Karpas-422 (cell line): ENCODE measurements at places on chromosomes 4 and X. TPM values are rescaled to one million over a fixed set of nuclear protein-coding genes. Genes with fewer than 3 reads are reported as not detected.
A peak's percentile ranks its signal among the peaks of the same experiment; 100 is the strongest.

The FAM53A gene
- total RNA-seq, result 1.5 and 3.6 TPM in 2 replicates

The MAGIX gene
- 1.7 TPM in 1 of 2 replicates, not detected in the other for total RNA-seq

DNA sequence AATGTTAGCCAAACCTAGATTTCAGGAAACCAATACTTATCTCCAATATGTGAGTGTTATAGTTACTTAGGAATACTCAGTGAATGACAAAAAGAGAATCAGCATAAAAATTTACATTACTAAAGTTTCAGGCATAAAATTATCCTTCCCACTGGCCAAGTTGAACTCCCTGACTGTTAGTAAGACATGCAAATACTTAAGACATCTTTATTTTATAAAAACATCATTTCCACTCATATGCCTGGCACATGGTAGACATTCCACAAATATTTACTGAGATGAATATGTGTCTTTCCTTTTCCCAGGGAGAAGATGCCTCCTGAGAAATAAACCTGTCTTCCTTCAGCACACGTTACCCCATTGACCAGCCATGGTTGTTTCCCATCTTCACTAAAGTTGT, 7.3 kb downstream of the VEGFD start:
- H3K36me3 ChIP-seq, result no peaks in the 10 kb centered on the region
- H3K4me3 ChIP-seq, result no peak overlapping the region
- no peak overlapping the region for H3K27ac ChIP-seq
- peaks cover 7% of the 10 kb centered on the region for H3K4me1 ChIP-seq

GRCh38 chr4:73631565-73632226, 11.5 kb upstream of the RASSF6 start:
- no peak for DNase-seq
- no peak overlapping the region for H3K4me3 ChIP-seq
- no peak overlapping the region for H3K27ac ChIP-seq
- H3K27me3 ChIP-seq, result no peaks in the 10 kb centered on the region
- H3K4me1 ChIP-seq, result peaks cover 5% of the 10 kb centered on the region

The LAS1L gene
- 19.2 and 36.0 TPM in 2 replicates for total RNA-seq

The IL13RA2 gene
- total RNA-seq, result not detected in 2 replicates

GRCh38 chr4:187227907-187228704, 504.4 kb upstream of the FAT1 start:
- H3K4me3 ChIP-seq, result no peak overlapping the region
- H3K4me1 ChIP-seq, result no peaks in the 10 kb centered on the region
- no peak for DNase-seq
- H3K36me3 ChIP-seq, result no peaks in the 10 kb centered on the region
- no peaks in the 10 kb centered on the region for H3K27me3 ChIP-seq
- H3K27ac ChIP-seq, result no peak overlapping the region

- DNase-seq, result no peak
- no peaks in the 10 kb centered on the region for H3K27me3 ChIP-seq
- no peak overlapping the region for H3K27ac ChIP-seq
- no peak overlapping the region for H3K4me3 ChIP-seq
Measured at GRCh38 chr4:55074386-55074785, 51.0 kb downstream of the KDR start.

DNA sequence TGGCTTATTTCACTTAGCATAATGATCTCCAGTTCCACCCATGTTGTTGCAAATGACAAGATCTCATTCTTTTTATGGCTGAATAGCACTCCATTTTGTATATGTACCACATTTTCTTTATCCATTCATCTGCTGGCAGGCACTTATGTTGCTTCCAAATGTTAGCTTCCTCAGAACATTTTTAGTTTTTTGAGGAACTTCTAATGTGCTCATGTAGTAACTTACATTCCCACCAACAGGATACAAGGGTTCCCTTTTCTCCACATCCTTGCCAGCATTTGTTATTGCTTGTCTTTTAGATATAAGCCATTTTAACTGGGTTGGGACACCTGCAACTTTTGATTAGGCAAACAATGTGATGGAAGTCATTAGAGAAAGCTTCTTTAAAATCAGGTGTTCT, 454.2 kb downstream of the NLGN4X start:
- peaks cover 6% of the 10 kb centered on the region; the same call in 1 of the 2 replicates for H3K4me1 ChIP-seq
- H3K36me3 ChIP-seq, result no peaks in the 10 kb centered on the region
- no peaks in the 10 kb centered on the region for H3K27me3 ChIP-seq
- no peak overlapping the region for H3K4me3 ChIP-seq

- peaks cover 51% of the 10 kb centered on the region for H3K4me1 ChIP-seq
- H3K36me3 ChIP-seq, result no peaks in the 10 kb centered on the region
- no peak overlapping the region for H3K27ac ChIP-seq
- H3K4me3 ChIP-seq, result no peak overlapping the region
- H3K27me3 ChIP-seq, result no peaks in the 10 kb centered on the region
- no peak for DNase-seq
Measured at GRCh38 chr4:165288639-165289422, 38.6 kb upstream of the MSMO1 start.

DNA sequence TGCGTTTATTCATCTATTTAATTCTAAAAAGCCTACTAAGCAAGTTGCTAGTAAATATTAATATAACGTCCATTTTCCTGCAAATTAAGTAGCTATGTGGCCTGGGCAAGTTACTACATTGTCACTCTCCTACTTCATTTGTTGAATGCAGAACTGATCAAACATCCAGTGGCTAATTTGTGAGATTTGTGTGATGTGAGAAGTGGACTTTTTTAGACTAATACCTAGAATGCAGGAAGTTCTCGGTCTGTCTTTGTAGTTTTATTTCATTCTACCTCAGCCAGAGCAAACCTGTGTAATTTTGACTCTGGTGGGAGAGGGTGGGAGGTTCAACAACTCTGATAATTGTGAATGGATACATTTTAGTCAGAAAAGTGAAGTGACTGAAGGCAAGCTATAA, 840 bp downstream of the GUF1 start:
- H3K4me3 ChIP-seq, result peak overlapping the region; percentile 94
- peaks cover 28% of the 10 kb centered on the region for H3K36me3 ChIP-seq
- no peaks in the 10 kb centered on the region for H3K27me3 ChIP-seq
- H3K4me1 ChIP-seq, result peaks cover 24% of the 10 kb centered on the region
- peak overlapping the region; percentile 52 for H3K27ac ChIP-seq

The CDS1 gene
- total RNA-seq, result not detected in 2 replicates

The CORIN gene
- total RNA-seq, result 1.9 and 2.8 TPM in 2 replicates

DNA sequence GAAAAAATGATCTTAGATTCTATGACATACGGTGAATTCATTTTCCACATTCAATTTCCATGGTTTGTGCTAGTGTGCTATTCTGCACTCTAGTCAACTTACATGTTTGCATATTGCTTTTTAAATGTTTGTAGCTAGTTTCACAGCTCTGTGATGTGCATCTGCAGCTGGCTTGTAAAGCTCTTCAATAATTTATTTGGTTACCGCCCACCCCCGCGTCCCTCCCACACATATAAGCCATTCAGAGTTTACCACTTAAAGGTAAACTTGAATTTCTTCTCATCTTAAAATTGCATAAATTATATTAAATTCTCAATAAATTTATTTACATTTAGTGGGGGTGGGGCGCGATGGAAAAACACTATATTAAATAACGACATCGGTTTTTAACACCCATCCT, 291 bp upstream of the NBDY start:
- no peak overlapping the region for H3K27ac ChIP-seq
- H3K27me3 ChIP-seq, result no peaks in the 10 kb centered on the region
- peaks cover 26% of the 10 kb centered on the region for H3K4me1 ChIP-seq
- DNase-seq, result peak; percentile 63

The LARP7 gene
- 53.9 and 63.7 TPM in 2 replicates for total RNA-seq

DNA sequence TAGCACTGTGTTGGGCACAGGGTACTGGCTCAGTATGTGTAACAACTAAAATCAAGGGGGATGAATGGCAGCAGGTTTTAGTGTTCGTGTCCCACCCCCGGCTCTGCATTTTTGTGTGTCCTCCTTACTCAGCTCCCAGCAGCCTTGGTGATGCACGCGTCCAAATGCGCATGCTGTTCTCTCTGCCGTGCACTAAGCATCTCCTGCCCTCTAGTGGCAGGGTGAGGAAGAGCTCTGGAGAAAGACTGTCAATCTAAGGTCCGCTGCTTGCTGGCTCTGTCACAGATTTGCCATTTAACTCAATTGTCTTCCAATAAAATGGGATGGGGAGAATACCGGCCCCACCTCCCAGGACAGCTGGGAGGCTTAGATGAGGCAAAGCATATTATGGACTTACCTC, 61.4 kb downstream of the WFS1 start:
- H3K36me3 ChIP-seq, result no peaks in the 10 kb centered on the region
- H3K4me3 ChIP-seq, result no peak overlapping the region
- no peaks in the 10 kb centered on the region for H3K27me3 ChIP-seq
- DNase-seq, result peak; percentile 90
- H3K4me1 ChIP-seq, result no peaks in the 10 kb centered on the region
- H3K27ac ChIP-seq, result no peak overlapping the region

The TMEM150C gene
- total RNA-seq, result not detected in 2 replicates

The TASL gene
- 0.30 and 1.5 TPM in 2 replicates for total RNA-seq

- H3K27me3 ChIP-seq, result no peaks in the 10 kb centered on the region
- H3K36me3 ChIP-seq, result no peaks in the 10 kb centered on the region
Measured at GRCh38 chr4:14165222-14165920, 537.8 kb upstream of the BOD1L1 start.

DNA sequence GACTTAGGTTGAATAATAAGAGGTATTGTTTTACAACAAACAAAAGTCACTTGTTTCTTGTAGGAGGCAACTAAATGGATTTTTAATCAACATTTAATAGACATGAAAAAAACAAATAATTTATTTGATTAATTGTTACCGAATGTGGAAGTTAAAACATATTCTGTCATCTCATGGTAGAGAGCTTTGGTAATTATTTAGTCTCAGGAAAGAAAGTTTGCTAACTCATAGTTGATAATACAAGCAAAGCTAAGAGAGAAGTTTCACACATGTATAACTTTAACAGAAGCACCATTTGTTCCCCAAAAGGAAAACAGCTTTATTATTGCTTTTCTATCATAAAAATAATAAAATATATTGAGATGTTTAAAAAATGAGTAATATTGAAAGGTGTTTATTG, 44.9 kb downstream of the GUCY1A1 start:
- DNase-seq, result no peak
- H3K27me3 ChIP-seq, result no peaks in the 10 kb centered on the region
- H3K4me3 ChIP-seq, result no peak overlapping the region
- H3K4me1 ChIP-seq, result peaks cover 80% of the 10 kb centered on the region
- H3K36me3 ChIP-seq, result no peaks in the 10 kb centered on the region; the same call in 1 of the 2 replicates
- H3K27ac ChIP-seq, result no peak overlapping the region; the same call in 1 of the 2 replicates

The VSIG4 gene
- not detected in 2 replicates for total RNA-seq

DNA sequence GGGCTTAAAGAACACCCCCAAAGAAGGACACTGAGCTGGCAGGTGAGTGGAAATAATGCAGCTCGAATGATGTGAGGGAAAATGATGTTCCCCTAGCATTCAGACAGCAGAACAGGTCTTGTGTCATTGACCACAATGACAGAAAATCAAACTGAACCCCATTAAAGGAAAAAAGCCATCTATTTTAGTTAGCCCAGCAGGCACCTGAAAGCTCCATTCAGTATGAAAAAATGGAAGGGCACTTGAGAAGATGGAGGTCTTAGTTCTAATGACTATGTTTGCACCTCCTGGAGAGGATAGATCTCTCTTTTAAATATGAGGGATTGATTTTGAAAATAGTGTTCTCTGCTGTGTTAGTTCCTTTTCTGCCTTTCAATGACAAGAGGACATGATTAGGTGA, 323.1 kb downstream of the NKX6-1 start:
- H3K4me1 ChIP-seq, result no peaks in the 10 kb centered on the region
- H3K27me3 ChIP-seq, result 0 out of 2 replicates have a peak, but pooled peaks cover 4% of the 10 kb centered on the region
- DNase-seq, result no peak
- no peaks in the 10 kb centered on the region for H3K36me3 ChIP-seq

The USP46 gene
- total RNA-seq, result 8.8 and 14.5 TPM in 2 replicates

- H3K27me3 ChIP-seq, result no peaks in the 10 kb centered on the region
- H3K27ac ChIP-seq, result no peak overlapping the region
- H3K4me1 ChIP-seq, result no peaks in the 10 kb centered on the region
- H3K36me3 ChIP-seq, result no peaks in the 10 kb centered on the region
Measured at GRCh38 chr4:183241721-183242151, 78.3 kb downstream of the CLDN22 start.

DNA sequence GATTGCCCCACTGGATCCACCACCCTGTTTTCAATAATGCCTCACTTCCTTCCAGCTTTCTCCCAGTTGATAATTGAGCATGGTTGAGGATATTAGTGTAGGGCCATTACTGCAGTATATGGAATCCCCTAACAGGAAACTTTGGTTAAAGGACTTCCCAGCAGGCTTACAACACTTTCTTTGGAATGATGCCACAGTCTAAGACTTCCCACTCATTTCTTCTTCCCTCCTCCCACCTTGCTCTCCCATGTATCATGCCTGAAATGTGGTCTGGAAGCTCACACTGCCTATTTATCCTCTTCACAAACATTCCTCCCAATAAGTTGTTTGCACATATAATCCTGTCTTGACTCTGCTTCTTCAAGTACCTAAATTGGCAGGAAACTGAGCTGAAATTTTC, 863.3 kb downstream of the CENPC start:
- H3K4me1 ChIP-seq, result no peaks in the 10 kb centered on the region
- no peak for DNase-seq
- no peaks in the 10 kb centered on the region for H3K36me3 ChIP-seq

DNA sequence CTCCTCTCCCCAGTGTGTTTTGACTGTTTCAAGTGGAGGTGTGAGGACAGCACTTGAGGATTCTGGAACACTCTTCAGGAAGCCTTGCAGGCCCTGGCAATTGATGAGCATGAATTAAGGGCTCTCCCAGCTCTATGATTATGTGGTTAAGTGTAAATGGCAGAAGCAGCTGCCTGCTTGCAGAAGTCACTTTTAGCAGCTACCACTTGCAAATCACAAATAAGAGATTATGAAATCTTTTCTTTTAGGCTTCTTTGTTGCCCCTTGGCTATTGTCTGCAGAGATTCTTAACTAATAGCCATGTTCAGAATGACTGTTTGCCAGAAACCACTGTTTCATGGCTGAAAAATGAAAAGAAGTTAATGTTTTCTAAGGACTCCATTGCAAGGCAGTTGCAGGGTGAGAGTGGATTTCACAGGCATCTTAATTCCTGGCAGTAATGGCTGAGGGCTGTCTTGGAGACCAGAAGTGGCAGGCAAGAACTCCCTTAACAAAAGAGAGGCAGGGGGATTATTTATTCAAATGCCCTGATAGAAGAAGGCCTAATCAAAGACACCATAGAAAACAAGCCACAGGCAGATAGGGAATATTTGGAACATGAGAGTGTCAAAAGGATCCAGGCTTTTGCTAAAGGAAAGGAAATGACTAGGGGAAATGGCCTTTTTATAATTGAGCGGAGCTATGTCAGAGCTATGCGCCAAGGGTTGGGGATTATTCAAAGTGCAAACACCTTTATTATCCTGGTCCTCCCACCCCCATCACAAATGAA, 8.3 kb upstream of the HOPX start:
- no peak overlapping the region for H3K27ac ChIP-seq
- DNase-seq, result no peak
- H3K36me3 ChIP-seq, result no peaks in the 10 kb centered on the region
- H3K27me3 ChIP-seq, result no peaks in the 10 kb centered on the region
- no peaks in the 10 kb centered on the region for H3K4me1 ChIP-seq

- H3K36me3 ChIP-seq, result no peaks in the 10 kb centered on the region
- no peaks in the 10 kb centered on the region for H3K27me3 ChIP-seq
- no peak overlapping the region for H3K27ac ChIP-seq
- H3K4me1 ChIP-seq, result no peaks in the 10 kb centered on the region
- no peak overlapping the region for H3K4me3 ChIP-seq
Measured at GRCh38 chr4:53671757-53672156, 80.5 kb upstream of the LNX1 start.
